ENCODE measurements at places on chromosomes 6 and 20.

DNA sequence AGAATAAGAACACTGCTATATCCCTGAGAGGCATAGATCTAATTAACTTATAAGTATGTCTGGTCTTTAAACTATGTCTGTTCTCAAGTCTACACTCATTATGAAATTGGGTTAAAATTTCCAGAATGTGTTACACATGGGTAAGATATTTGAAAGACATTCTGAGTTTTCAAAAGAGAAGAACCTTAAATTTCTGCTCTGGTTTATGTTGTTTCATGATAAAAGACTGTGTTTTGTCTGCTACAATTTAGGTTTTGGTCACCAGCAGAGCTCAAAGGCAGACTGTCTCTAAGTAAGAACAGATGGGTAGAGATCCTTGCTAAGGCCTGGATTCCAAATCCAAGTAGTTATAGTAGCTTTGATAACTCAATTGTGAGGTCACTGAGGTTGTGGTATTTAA is 6.0 kb downstream of the STMND1 start:
- DNase-seq, result peak; percentile 65

DNA sequence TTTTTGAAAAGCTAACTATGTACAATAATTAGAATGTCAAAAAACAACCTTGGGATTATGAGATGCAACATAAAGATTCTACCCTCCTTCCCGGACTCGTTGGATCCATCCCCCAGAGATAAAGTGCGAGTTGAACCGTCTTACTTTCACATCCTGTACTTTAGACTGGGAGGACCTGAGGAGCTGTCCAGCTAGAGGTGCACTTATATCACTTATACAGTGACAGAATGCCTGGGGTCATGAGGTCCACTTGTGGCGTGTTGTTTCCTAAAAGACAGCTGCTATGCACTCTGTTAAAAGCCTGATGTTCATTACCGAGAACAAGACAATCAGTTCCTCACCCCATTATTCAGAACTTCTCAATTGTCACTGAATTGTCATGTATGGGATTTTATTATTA is 2.1 kb downstream of the CDS2 start:
- DNase-seq, result no peak

DNA sequence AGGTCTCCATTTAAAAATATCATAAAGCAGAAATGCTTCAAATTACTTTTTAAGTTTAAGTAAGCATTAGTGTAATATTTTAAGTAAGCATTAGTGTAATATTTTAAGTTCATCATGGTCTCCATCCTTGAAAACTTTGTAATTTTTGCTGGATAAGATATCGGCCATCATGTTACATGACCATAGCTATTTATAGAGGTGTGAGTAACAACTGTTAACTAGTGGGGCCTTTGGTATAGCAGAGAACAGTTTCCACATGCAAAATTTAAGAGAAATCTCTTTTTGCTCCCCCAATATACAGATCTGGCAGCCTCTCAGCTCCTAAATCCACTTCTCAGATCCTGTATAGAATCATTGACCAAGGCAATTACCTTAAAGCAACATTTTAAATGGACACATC is 468 bp downstream of the TRDN start:
- no peak for DNase-seq

DNA sequence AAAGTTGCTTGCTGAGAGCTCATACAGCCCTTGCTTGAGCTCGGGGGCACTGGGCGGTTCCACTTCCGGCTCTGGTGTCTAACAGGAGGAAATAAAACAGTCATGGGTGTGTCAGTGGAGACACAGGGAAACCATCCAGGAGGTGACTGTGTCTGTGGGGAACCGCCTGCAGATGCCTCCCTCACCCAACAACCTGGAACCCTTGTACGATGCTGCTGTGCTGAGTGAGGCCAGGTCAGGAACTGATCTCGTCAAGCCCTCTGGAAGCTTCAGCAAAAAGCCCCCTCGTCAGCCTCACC is 15.5 kb downstream of the TXNDC5 start:
- no peak for DNase-seq

GRCh38 chr20:49585585-49586245 is 17.8 kb upstream of the PTGIS start:
- no peak for DNase-seq

- no peak for DNase-seq
These were observed 1.7 kb upstream of the TCF15 start for GRCh38 chr20:611843-612185.

GRCh38 chr6:144635051-144635450 is 349.9 kb downstream of the UTRN start:
- no peak for DNase-seq

- DNase-seq, result peak; percentile 24
These were observed 107.3 kb downstream of the CEP57L1 start for GRCh38 chr6:109202409-109203264.
